A549 treated with ZK216348 at 1 μM for 4 hours (cell line): ENCODE measurements at places on chromosomes 13 and 19. TPM values are rescaled to one million over a fixed set of nuclear protein-coding genes. Genes with fewer than 3 reads are reported as not detected.

The ZSWIM4 gene
- 3.2 to 6.8 TPM (median 6.0 TPM) in 5 replicates for total RNA-seq

The N4BP2L1 gene
- 0.35 to 0.88 TPM (median 0.51 TPM) in 4 of 5 replicates, not detected in the other for total RNA-seq

The MBD3L1 gene
- not detected in 5 replicates for total RNA-seq

The POGLUT2 gene
- total RNA-seq, result 4.9 to 7.3 TPM (median 7.1 TPM) in 5 replicates

The ODAD3 gene
- total RNA-seq, result 1.1 to 2.1 TPM (median 1.3 TPM) in 5 replicates

The NRTN gene
- total RNA-seq, result 0.78 to 1.6 TPM (median 0.81 TPM) in 4 of 5 replicates, not detected in the other

The OR7G2 gene
- total RNA-seq, result not detected in 5 replicates

The SIRT2 gene
- total RNA-seq, result 26.5 to 39.2 TPM (median 37.4 TPM) in 5 replicates

The BRME1 gene
- 0.14 to 0.85 TPM (median 0.56 TPM) in 4 of 5 replicates, not detected in the other for total RNA-seq

The NLRP11 gene
- total RNA-seq, result 0.05 to 0.06 TPM in 2 of 5 replicates, not detected in the others

The MFSD12 gene
- total RNA-seq, result 90.3 to 170 TPM (median 159 TPM) in 5 replicates

The ADAMTSL5 gene
- total RNA-seq, result 2.0 to 4.1 TPM (median 2.7 TPM) in 5 replicates

The PHLDB3 gene
- total RNA-seq, result 8.3 to 11.9 TPM (median 11.1 TPM) in 5 replicates

The S1PR4 gene
- total RNA-seq, result 0.09 to 0.20 TPM (median 0.17 TPM) in 4 of 5 replicates, not detected in the other

The PALM3 gene
- total RNA-seq, result 1.4 to 3.5 TPM (median 1.8 TPM) in 5 replicates

The KLF2 gene
- 13.1 to 35.2 TPM (median 30.6 TPM) in 5 replicates for total RNA-seq

The CGB2 gene
- total RNA-seq, result 0.41 to 0.94 TPM in 2 of 5 replicates, not detected in the others

The GNG7 gene
- 0.04 to 0.12 TPM (median 0.06 TPM) in 5 replicates for total RNA-seq

The SYT5 gene
- 2.7 to 4.4 TPM (median 3.1 TPM) in 5 replicates for total RNA-seq

The CKM gene
- total RNA-seq, result 0.08 TPM in 1 of 5 replicates, not detected in the others

The CC2D1A gene
- 7.6 to 11.7 TPM (median 10.5 TPM) in 5 replicates for total RNA-seq

The CEACAM3 gene
- not detected in 5 replicates for total RNA-seq

The LYL1 gene
- 0.51 to 1.7 TPM (median 0.93 TPM) in 5 replicates for total RNA-seq

The HAUS5 gene
- 10.7 to 19.3 TPM (median 15.2 TPM) in 5 replicates for total RNA-seq

The ZNF446 gene
- total RNA-seq, result 10.7 to 15.1 TPM (median 12.0 TPM) in 5 replicates

The FGF22 gene
- 0.21 to 1.0 TPM (median 0.87 TPM) in 5 replicates for total RNA-seq

The FARP1 gene
- total RNA-seq, result 11.2 to 17.6 TPM (median 12.7 TPM) in 5 replicates

The NLRP12 gene
- total RNA-seq, result 0.04 TPM in 1 of 5 replicates, not detected in the others

The SLC25A41 gene
- total RNA-seq, result 0.11 to 0.23 TPM (median 0.15 TPM) in 4 of 5 replicates, not detected in the other

The IGLON5 gene
- total RNA-seq, result 0.05 to 0.12 TPM in 2 of 5 replicates, not detected in the others

The IL17D gene
- 1.1 to 1.5 TPM (median 1.2 TPM) in 5 replicates for total RNA-seq

The EPS8L1 gene
- total RNA-seq, result 3.0 to 9.2 TPM (median 6.8 TPM) in 5 replicates

The SMIM7 gene
- 65.2 to 89.1 TPM (median 73.0 TPM) in 5 replicates for total RNA-seq

The CRLF1 gene
- 2.6 to 5.8 TPM (median 3.3 TPM) in 5 replicates for total RNA-seq

The TSSK6 gene
- total RNA-seq, result 0.31 to 2.0 TPM (median 1.7 TPM) in 5 replicates

The PCDH20 gene
- not detected in 5 replicates for total RNA-seq

The DCLK1 gene
- total RNA-seq, result 0.65 to 1.2 TPM (median 0.86 TPM) in 5 replicates

The CACNA1A gene
- total RNA-seq, result 0.09 to 0.31 TPM (median 0.16 TPM) in 4 of 5 replicates, not detected in the other

The POSTN gene
- total RNA-seq, result 0.15 TPM in 1 of 5 replicates, not detected in the others

The TEX29 gene
- 0.39 TPM in 1 of 5 replicates, not detected in the others for total RNA-seq

The SERPINE3 gene
- not detected in 5 replicates for total RNA-seq

The TNNI3 gene
- total RNA-seq, result 6.6 to 13.4 TPM (median 7.0 TPM) in 5 replicates

The KLHL1 gene
- total RNA-seq, result not detected in 5 replicates

The LAIR2 gene
- total RNA-seq, result not detected in 5 replicates

The ZNF331 gene
- total RNA-seq, result 11.9 to 15.4 TPM (median 14.2 TPM) in 5 replicates

The ZNF845 gene
- total RNA-seq, result 3.1 to 4.6 TPM (median 3.9 TPM) in 5 replicates

The CYP2S1 gene
- total RNA-seq, result 16.4 to 27.1 TPM (median 24.1 TPM) in 5 replicates

The ITGBL1 gene
- total RNA-seq, result 1.2 to 2.0 TPM (median 1.6 TPM) in 5 replicates

The KLK3 gene
- not detected in 5 replicates for total RNA-seq

The R3HDM4 gene
- total RNA-seq, result 23.4 to 55.9 TPM (median 41.8 TPM) in 5 replicates

The USP12 gene
- 14.9 to 23.8 TPM (median 19.8 TPM) in 5 replicates for total RNA-seq

The FFAR1 gene
- not detected in 5 replicates for total RNA-seq

The LGALS7B gene
- total RNA-seq, result not detected in 5 replicates

The SHISA2 gene
- total RNA-seq, result not detected in 5 replicates

The PRKCG gene
- 3.4 to 6.7 TPM (median 6.0 TPM) in 5 replicates for total RNA-seq

The CD209 gene
- not detected in 5 replicates for total RNA-seq

The KIR2DL3 gene
- total RNA-seq, result not detected in 5 replicates

The BORA gene
- 6.2 to 8.6 TPM (median 7.7 TPM) in 5 replicates for total RNA-seq
